NCI-H226 (cell line): ENCODE measurements at places on chromosomes 2 and 18.

DNA sequence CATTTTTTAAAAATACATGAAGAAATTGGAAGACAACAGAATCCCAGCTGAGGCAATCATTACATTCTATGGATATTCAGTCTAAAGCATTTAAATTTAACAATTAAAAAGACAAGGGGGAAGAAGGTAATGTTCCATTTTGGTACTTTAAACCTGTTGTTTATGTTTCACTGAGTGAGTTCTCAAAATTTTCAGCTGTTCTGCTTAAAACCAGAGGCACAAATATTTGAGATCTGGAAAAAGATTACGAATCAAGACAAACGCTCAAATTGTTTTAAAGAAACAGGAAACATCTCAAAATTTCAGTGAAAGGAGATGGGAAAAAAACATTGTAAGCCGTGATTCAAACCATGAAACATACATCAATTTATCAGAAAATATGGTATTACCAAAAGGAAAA, 656.2 kb upstream of the CHAC2 start:
- DNase-seq: no peak

GRCh38 chr2:25312958-25313710, 28.6 kb downstream of the DNMT3A start:
- no peak for DNase-seq

GRCh38 chr2:59276917-59277316, 1035.8 kb upstream of the FANCL start:
- DNase-seq: no peak

DNA sequence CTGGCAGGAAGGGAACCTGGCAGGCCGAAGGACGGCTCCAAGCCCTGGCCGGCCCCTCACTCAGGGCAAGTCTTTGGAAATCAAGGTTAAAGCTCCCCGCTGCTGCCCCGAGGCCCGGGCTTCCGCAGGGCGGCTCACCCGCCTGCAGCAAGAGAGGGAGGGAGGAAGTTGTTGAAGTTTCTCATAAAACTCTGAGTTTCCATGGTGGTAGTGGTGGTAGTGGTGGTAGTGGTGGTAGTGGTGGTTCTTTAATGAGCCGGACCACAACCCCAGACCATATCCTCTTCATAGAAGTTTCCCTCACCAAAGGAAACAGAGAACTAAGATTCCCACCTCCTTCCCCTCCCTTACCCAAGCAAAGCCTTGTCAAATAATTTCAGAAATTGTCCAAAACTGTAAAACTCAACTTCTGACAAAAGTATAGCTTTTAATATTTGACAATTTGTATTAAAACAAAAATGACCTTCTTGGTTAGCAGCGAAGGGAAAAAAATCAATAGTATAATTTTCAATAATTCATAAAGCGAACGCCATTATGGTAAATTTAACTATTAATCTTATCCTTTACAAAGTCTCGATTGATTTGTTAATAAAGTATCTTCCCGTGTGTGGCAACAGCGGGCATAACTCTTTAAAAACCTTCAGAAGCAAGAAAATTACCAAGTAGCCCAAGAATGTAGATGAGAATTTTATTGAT, 1.5 kb upstream of the HOXD10 start:
- no peak for DNase-seq

DNA sequence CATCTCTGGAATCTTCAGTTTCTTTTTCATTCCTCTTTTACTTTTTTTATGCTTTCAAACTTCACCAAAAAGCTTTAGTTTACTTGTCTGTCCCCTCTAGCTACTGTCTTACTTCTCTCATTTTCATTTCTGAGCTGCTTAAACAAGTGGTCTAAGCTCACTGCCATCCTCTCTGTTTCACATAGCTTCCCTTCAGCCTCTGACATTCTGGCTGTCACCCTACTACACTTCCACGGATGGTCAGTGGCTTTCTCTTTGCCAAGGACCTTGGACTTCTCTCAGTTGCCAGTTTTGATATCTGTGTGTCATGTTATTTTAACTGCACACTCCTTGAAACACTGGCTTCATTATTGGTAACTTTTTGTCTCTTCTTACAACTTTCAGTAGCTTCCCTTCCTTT, 176.1 kb downstream of the IKZF2 start:
- DNase-seq: no peak

DNA sequence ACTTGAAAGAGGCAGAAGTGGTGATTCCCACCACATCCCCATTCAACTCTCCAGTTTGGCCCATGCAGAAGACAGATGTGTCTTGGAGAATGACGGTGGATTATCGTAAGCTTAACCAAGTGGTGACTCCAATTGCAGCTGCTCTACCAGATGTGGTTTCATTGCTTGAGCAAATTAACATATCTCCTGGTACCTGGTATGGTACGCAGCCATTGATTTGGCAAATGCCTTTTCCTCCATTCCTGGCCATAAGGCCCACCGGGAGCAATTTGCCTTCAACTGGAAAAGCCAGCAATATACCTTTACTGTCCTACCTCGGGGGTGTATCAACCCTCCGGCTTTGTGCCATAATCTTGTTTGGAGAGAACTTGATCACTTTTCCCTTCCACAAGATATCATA, 411.5 kb upstream of the SMIM21 start:
- no peak for DNase-seq

DNA sequence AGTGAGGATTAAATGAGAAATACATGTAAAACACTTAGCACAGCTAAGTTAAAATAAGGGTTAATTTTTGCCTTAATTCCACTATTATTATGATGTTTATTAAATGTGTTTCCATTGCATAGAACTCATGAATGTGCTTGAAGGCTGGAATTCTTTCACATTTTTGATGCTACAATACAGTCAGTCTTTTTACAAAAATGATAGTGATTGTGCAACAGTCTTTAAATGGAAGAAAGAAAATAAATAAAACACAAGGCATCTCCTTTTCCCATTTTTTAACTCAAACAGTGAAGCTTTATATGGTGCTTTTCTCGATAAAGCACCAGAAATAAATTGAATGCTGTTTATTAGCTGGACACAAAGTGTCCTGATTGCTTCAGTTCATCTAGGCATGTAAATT, 123.9 kb downstream of the MAP2 start:
- DNase-seq: no peak
